ENCODE measurements at places on chromosomes 12 and 14.

- no peak for DNase-seq
These were observed 33.8 kb downstream of the TECPR2 start for GRCh38 chr14:102396521-102396920.

DNA sequence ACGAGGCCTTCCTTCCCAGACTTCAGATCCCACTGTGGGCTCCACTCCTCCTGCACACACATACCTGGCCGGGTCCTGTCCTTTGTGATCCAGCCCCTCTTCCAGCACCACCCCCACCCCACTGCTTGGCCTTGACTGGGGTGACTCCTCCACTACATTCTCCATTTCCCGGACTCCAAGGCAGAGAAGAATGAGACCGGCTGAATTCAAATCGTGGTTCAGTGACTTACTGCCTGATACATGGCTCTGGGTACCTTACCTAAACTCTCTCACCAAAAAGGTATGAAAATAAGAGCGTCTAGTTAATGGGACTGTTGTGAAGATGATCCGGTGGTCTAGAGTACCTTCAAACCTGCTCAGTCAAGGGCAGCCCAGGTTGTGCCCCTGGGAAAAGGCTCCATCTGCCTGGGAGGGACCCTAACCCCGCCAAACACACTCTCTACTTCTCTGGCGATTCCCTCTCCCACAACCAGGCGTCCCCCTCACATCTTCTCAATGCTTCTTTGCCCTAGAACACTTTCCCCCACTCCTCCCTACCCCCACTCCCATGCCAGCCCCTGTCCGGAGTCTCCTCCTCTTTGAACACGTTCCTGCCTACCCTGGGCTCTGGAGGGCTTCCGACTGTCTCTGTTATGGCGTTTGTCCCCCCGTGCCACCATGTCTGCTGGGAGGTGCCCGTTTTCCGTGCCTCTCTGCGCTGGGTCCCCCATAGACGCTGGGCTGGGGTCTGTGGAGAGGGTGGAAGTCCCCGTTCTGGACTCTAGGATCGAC lies 1.5 kb upstream of the ZBTB42 start:
- DNase-seq = no peak

GRCh38 chr14:60064491-60065072 lies 27.1 kb upstream of the PCNX4 start:
- DNase-seq = no peak

GRCh38 chr12:21984375-21984774 lies 43.1 kb upstream of the ABCC9 start:
- DNase-seq = no peak

DNA sequence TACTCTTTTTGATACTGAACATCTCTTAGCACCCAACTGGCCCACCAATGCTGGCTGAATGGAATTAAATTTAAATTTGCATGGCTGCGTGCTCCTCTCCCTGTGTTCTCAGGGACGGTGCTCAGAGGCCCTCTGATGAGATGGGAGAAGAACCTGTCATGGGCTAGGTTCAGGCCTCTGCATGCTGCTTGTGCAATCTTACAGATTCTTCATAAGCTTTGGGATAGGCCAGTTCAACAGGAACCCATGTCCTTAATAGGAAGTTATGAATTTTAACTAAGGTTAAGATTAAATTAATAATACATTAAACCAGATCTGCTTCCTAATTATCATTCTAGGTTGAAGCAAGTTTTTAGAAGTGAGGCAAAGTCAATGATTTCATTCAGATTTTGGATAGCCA lies 119.7 kb upstream of the LRIG3 start:
- DNase-seq = no peak

DNA sequence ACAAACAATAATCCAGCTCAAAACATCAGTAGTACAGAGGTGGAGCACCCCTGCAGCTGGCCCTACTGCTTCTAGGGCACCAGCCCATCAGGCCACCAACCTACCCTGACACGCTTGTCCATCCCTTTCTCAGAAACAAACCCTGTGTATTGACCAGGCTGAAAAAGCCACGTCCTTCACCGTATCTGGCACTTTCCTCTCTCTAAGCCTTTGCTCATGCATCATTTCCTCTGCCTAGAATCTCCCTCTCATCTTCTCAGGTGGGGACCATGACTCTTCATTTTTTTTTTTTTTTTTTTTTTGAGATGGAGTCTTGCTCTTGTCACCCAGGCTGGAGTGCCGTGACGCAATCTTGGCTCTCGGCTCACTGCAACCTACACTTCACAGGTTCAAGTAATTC lies 25.3 kb upstream of the FLVCR2 start:
- DNase-seq = no peak

DNA sequence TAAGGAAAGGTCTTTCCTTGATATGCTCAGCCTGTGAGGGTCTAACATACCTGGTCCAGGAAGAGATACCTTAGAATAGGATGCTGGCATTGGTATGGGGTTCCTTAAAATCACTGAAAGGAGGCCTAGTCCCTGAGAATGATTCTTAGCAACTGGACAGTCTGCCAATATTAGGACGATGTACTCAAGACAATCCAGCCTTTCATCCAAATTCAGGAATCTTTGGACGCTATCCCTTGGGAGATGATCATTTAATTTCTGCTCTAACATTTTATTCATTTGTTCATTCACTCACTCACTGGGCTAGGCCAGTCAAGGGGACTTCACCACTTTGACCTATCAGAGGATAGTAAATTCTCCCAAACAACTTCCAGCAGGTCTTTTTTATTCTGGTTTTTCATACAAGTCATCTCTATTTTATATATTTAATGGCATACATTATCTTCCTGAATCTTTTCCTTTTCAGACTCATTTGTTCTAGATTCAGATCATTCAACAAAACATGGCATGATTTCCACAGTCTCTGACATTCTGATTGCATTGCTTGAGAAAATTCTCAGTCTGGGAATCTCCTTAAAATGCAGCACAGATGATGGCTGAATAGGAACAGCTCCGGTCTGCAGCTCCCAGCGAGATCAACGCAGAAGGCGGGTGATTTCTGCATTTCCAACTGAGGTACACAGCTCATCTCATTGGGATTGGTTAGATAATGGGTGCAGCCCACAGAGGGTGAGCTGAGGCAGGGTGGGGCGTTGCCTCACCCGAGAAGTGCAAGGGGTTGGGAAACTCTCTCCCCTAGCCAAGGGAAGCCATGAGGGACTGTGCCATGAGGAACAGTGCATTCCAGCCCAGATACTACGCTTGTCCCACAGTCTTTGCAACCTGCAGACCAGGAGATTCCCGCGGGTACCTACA lies 118.0 kb upstream of the PRICKLE1 start:
- DNase-seq = no peak

GRCh38 chr14:100193417-100194357 lies 34.2 kb upstream of the DEGS2 start:
- DNase-seq = peak; percentile 42

- DNase-seq = no peak
These were observed 679.8 kb downstream of the NRXN3 start for GRCh38 chr14:78849952-78850351.

DNA sequence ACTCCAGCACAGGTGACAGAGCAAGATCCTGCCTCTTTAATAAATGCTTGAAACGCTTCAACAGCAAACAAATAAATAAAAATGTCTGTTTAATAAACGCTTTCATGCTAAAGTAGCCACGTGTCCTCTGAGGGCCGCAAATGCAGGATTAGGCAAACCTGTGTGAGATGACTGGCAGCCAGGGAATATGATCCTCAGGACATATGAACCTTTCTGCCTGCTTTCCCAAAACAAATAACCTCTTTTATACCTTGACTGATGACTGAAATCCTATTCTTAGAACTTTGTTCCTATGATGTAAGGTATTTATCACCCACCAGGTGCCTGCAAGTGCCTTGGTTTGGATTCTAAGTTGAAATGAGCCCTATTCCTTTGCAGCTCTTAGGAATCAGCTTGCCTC lies 14.5 kb upstream of the FLVCR2 start:
- no peak for DNase-seq

- DNase-seq = no peak
These were observed 6.1 kb upstream of the PSMA3 start for GRCh38 chr14:58238252-58239243.

DNA sequence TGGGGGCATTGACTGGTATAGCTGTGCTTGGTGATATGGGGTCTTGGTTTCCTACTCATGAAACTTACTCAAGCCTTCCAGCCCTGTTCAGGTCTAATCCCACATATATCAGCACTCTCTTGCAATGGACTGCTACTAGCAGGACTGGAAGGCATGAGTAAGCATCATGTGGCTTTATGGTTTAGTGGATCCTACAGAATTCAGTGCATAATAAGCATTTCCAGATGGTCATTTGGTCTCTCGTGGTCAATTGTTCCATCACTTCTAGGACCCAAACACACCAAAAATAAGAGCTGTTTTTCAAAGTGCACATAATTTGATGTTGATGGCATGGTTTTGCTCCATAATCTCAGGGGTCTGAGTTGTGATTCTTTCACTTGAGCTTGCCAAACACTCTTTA lies 114.4 kb downstream of the LMNTD1 start:
- DNase-seq = no peak

DNA sequence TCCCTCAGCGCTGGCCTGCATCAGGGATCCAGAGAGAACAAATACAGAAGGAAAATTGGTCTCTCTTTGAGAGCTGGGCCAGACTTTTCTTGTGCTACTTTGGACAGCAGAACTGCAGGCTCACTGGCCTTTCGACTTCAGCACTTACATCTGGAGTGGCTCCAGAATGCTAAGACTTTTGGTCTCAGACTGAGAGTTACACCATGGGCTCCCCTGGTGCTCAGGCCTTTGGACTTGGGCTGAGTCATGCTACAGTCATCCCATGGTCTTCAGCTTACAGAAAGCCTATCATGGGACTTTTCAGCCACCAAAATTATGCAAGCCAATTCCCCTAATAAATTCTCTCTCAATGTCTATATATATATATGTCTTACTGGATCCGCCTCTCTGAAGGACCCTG lies 9.0 kb upstream of the CD163 start:
- DNase-seq = no peak

DNA sequence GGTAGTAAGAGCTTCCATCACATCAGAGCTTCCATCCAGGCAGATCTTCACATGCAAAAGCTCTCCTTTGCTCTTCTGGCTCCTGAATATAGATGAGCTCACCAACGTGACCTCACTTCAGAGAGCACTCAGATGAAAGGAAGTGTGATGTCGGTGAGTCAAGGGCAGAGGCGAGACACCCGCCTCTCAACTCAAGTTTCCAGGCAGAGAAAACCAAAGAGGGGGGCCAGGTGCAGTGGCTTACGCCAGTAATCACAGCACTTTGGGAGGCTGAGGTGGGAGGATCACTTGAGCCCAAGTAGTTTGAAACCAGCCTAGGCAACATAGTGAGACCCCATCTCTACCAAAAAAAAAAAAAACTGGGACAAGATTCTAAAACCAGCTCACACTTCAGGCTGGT lies 126.9 kb downstream of the DUSP6 start:
- DNase-seq = no peak

DNA sequence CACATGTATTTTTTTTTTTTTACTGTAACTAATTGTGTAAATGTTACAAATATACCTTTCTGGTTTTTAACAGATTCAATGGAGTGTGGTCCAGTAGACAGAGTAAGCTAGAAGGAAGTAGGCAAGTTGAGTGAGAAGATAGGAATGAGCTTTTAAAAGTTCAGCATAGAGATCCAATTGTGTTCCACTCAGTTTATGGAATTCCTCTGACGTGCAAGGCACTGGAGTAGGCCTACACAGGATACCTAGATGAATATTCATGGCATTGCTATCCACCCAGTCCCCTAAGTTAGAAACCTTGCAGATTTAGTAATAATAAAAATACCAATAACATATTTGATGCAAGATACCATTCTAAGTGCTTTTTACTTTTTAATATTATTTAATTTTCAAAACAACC lies 225.6 kb upstream of the ARID2 start:
- no peak for DNase-seq

GRCh38 chr14:102930138-102930752 lies 7.8 kb downstream of the AMN start:
- DNase-seq = no peak

DNA sequence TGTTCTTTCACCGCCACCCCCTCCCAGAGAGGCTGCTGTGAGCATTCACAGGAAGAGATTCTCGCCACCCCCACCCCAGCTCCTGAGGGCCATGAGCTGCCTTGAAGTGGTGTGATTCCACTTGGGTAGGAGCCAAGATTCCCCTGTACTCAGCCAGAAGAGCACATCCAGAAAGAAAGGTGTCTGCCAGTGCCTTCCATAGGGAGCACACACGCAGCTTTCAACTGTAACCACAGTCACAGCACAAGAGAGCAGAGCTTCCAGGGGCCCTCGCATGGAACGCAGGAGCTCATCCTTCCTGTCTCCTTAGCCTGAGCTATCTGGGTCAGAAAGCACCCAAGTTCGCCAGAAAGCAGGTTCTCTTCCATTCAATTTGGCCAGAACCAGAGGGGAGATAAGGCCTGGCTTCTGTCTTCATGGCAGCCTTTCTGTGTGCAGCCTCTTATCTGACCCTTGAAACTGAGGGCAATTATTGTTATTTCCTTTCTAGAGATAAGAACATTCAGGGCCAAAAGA lies 66.6 kb upstream of the SCN8A start:
- DNase-seq = no peak

GRCh38 chr14:29906256-29906870 lies 21.3 kb downstream of the PRKD1 start:
- DNase-seq = no peak

DNA sequence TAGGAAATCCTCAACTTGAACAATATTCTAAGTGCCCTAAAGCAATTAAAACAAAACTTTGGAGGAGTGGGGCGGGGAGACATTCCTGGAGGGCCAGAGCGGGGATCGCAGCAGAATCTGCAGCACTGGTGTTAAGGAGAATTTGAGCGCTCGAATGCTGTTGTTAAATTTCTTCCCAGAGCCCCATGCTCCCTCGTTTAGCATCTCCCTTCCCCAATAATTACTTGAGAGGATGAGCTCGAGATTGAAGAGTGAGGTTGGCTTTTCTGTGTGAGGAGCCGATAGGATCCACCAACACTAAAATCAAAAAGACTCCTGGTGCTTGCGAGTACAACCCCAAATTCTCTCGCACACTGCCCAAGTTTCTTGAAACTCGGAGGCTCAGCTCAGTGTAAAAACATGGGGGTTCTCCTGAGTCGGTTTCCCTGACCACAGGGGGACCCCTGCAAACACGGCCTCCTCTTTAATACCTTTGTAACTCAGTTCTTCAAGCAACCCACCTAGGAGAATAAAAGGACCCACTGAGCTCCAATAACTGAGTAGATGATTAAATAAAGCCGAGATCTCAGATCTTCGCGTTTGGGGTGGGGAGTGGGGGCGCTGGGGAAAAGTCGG lies 10.2 kb upstream of the FOXG1 start:
- DNase-seq = no peak

GRCh38 chr12:95099270-95099790 lies 25.9 kb upstream of the NR2C1 start:
- DNase-seq = no peak

Data from caudate nucleus (tissue), 63 donors.